Fibroblast of gingiva (primary cell): ENCODE measurements at places on chromosomes 1 and 21.

- no peak for DNase-seq
Measured at GRCh38 chr1:53062708-53063591, 937 bp downstream of the PODN start.

DNA sequence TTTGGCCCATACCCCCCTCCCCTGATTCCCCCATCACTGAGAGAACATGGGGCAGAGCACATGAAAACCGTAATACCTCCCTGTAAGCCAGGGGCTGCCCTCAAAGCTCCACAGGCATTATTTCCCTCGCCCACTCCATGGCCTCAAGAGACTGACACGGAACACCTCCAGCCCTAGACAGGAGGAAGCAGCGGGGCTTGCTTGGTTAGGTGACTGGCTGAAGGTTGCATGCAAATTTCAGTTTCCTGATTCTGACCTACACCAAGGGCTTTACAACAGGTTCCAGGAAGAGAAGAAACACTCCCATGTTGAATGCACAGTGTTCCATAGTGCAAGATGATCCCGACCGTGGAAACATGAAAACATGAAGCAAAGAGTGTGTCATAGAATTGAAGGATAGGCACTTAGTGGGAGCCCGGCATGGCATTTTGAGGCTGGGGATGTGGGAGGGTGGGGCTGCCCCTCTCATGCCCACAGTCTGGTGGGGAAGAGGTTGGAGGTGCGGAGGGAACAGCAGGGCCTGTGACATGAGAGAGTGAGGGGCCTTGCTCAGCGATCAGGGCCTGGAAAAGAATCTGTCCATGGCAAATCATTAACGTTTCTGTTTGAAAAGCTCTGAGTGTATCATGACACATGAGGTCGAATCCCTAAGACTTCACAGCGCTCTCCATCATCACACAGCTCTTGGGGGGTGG is 33.5 kb downstream of the GPR137B start:
- DNase-seq, result no peak

- DNase-seq, result peak; percentile 69
Measured at GRCh38 chr1:162873671-162874666, 13.0 kb upstream of the CCDC190 start.

DNA sequence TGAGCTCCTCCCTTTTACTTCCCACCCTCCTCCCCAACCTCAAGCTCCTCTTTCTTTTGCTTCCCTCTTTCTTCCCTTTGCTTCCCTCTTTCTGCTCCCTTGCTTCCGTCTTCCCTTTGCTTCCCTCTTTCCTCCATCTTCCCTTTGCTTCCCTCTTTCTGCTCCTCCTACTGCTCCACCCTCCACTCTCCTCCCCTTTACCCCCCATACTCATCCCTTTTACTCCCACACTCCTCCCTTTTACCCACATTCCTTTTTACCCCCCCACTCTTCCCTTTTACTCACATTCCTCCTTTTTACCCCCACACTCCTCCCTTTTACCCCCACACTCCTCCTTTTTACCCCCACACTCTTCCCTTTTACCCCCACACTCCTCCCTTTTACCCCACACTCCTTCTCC is 30.2 kb downstream of the PGBD5 start:
- no peak for DNase-seq

GRCh38 chr1:66360285-66360724 is 173.6 kb upstream of the SGIP1 start:
- DNase-seq, result no peak

DNA sequence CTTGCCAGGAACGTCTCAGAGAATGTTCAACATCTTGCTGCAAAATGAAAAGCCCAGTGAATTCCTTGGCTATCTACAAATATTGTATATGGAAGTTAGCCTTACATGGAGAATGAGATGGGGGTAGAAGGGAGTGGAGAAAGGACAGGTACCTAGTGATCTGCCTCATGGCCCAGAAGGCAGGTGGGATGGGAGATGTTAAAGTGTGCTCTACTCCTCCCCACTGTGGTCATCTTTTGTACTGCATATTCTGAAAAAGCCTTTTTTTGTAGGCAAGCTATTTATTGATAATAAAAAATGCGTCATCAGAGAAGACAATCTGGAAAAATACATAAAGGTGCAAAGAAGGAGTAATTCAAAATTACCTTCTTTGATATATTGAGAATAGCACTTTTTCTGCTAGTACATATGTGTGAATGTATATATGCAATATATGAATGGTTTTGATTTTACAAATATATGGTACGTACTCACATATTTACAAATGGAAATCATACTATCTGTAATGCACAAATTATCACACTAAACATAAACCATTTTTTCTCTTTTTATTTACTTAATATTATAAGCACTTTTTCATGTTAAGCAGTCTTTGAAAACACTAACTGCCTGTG is 19.1 kb upstream of the SLC5A9 start:
- no peak for DNase-seq

- no peak for DNase-seq
Measured at GRCh38 chr1:226912587-226913176, 27.4 kb upstream of the COQ8A start.

DNA sequence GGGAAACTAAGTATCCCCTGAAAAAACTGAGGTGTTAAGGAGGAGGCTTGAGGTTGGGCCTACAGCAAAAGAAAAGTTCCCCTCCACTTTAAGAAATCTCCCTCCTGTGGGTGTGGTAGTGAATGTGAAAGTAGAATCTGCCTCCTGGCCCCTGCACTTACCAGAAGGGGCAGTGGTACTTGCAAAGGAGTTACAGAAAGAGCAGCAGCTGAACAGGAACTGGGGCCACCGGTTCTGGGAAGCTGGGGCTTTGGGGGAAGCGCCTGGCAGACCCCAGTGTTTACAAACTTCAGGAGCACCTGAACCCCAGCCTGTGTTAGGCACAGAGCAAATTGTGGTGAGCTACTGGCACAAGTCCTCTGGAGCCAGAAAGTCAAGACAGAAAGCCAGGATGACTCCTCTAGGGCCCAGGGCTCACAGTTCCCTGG is 250.2 kb upstream of the FGGY start:
- no peak for DNase-seq

DNA sequence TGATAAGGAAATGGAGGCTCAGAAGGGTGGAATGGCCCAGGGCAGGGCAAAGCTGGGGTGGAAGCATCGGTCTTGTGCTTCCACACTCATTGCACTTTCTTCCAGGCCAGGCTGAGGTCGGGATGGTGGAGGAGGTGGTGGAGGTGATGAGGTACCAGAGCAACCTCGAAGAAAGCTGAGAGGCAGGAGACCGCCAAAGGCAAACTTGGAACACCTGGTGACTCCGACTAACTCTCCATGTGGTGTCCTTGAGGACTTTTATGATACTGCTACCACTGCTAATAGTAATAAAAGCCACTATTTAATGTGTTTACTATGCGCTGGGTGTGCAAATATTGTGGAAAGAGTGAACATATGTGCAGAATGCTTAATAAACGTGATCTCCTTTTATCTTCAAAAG is 16.9 kb upstream of the BTG2 start:
- DNase-seq, result no peak

DNA sequence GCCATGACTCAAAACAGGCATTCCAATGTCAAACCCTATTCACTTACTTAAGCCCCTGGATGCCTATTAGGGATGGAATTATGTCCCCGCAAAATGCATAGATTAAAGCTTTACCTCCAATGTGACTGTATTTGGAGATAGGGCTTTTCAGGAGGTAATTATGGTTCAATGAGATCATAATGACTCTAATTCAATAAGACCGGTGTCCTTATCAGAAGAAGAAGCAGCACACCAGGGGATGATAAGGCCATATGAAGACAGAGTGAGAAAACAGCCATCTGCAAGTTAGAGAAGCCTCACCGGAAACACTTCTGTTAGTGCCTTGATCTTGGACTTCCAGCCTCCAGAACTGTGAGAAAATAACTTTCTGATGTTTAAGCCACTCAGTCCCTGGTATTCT is 1131.8 kb upstream of the TMPRSS15 start:
- no peak for DNase-seq

DNA sequence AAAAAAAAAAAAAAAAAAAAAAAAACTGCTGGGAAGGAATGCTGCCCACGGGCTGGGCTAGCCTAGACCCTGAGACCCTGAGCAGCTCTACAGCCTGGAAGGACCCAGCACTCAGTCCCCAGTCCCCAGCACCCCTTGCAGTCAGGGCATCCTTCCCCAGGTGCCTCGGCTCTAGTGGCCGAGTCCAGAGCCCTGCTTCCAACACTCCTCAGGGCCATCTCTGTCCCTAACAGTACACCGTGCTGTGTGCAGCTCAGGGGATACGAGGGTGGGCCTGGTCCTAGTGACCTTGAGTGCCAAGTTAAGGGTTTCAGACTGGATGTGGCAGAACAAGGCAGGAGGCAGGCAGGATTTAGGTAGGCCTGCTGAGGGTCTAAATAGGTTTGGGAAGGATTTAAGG is 50.2 kb upstream of the LRP8 start:
- DNase-seq, result no peak

DNA sequence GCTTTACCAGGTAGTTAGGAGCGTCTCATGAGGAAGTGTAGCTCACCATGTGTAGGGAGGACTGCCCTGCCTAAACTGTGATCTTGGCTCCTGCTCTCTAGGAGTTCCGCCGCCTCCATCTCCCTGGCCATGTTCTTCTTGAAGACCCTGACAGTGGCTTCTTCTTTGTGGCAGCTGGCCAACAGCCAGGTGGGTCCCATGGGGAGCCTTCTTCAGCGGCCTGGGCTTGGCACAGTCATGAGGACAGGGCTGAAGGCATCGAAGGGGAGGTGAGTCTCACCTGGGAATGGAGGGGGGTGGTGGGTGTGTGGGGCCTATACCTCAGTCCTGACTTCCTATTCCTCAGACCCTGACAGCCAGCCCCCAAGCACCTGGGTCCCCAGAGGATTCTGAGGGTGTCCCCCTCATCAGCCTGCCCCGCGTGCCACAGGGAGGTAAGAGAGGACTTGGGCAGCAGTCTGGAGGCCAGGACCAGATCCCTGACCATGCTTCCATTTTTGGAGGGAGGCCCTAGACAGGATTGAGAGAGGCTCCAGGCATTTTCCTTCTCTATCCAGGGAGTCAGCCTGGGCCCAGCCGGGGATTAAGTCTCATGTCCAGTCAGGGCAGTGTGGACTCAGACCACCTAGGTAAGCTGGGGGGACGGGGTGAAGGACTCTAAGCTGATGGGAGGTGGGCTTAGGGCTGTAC is 21.4 kb downstream of the HYI start:
- no peak for DNase-seq

DNA sequence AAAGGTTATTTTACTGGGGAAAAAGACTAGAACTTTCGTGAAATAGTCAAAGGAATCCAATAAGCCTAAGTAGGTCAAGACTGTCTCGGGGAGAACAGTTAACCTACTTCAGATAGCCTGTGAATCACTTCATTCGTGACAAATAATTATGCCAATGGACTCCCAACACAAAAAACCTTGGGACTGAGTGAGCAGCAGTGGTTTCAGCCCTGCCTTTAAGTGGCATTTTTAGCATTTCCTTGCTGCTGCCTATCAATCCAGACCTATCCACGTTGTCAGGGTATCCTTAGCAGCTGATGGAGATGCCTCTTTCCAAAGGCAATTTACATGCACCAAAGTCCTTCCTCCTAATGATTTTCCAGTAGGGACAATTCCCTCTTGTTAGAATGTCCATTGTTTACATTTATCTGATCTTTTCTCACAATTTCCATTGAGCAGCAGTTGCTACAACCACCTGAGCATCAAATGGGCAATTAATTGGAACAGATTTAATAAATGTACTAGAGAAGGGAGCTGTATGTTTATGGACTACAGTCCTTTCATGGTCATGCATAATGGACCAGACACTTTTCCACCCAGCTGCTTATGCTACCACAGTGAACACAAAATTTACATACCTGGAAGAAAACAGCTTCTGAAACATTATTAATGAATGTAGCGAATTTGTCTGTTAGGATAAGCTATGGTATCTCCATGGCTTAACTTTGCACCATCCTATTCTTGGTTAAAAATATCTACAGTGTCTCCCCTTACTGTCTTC is 75.8 kb downstream of the TM2D1 start:
- DNase-seq, result no peak

- no peak for DNase-seq
Measured at GRCh38 chr1:164619006-164619784, 60.2 kb downstream of the PBX1 start.

DNA sequence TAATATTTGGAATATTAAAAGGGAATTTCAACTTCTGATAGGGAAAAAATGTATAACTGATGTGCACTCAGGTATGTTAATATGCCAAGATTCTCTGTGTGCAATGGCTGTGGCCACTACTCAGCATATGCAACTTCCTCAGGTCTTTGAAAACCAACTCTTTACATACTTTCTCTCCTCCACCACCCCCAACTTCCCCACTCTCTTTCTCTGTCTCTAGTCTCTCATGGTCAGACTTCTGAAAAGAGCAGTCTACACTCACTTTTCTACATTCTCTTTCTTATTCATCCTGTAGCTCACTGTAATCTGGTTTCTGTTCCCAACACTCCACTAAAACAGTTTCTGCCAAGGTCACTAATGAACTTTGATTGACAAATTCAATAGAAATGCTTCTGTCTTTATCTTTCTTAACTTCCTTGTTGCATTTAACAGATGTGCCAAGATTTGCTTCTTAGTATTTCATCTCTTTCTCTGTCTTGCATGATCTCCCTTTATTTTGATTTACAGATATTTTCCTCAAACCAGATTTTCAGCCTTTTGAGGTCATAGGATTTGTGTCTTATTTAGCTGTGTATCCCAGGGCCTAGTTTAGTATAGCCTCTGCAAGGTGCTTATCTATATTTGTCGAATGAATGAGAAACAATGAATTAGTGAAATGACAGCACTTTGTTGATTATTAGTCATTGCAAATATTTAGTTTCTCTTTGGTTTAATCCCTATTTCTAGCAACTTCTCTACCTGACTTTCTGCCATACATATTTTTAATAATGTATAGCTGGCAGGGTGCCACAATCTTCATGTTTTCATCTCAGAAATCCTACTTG is 168.9 kb downstream of the LMO4 start:
- no peak for DNase-seq

GRCh38 chr1:159798893-159799292 is 3.3 kb upstream of the FCRL6 start:
- peak; percentile 81 for DNase-seq

DNA sequence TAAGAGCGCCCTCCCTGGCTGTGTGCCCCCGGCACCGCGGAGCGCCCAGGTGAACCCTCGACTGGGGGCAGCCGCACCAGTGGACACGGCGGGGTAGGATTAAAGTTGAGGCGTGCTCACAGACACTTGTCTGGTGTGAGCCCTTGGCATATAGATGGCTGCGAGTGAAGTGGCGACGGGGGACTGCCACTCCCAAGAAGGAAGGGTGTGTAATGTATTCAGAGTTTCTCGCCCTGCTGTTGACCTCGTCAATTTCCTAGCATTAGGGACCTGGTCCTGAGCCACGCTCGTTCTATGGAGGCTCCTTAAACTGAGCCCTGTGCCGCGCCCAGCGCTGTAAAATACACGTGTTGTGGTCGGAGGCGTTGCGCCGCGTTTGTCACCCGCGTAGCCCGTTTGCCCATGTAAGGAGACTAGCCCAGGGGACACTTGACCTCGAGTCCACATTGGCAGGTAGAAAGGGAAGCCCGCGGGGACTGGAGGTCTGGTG is 554 bp downstream of the EVA1C start:
- DNase-seq, result no peak
